Activated CD4-positive, CD25-positive, alpha-beta regulatory T cell (primary cell): ENCODE measurements at places on chromosomes 2 and 18.

DNA sequence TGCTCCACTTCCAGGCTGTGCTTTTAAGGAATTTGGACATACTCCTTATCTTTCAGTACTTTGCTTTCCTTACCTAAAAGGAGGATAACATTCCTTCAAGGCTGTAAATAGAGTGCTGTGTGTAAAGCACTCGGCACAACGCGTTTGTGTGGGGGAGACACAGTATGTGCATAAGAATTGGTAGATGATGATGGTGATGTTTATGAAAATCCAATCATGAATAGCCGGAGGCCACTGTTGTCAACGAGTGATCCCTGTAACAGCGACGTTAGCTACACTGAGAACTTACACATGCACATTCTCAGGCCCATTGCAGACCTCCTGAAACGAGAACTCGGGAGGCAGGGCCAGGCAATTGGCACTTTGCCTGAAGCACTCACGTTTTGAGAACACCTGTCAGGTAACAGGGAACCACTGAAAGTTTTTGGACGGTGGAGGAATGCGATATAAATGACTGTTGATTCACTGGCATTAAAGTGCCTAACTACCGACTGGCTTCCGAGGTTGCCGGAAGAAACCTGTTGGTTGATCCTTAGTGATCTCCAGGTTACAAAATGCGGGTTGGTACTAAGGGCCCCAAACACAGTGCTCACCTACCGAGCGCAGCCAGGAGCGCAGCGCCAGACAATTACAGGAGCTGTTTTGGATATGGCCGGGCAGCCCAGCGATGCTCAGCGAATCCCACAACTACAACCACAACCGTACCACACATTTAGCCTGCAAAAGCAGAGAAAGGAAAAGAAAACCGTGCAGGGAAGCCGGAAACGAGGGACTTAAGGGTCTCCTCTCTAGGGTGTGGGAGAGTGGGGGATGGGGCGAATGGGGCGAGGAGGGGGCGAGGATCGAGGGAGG, 1.0 kb upstream of the MAP4K4 start:
- DNase-seq, result no peak

GRCh38 chr2:15945909-15946705, 5.8 kb downstream of the MYCN start:
- no peak for DNase-seq

DNA sequence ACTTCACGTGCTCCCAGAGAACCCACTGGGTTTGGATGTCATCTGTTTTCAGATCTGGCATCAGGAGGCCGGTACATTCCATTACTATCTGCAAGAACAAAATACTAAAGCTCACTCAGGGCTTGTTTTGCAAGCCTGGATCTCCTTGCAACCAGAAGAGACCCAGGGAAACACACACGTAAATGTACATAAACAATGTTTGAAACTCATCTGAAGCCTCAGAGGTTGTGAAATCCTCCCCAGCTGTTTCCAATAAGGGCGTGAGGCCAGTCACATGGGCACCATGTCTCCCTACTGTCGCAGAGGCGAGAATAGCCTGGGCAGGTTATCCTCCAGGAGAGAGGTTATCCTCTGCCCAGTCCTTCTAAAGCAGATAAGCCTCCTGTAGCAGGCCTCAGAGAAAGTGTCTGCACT, 186.9 kb downstream of the GFPT1 start:
- no peak for DNase-seq

GRCh38 chr2:213046431-213046830, 105.0 kb downstream of the IKZF2 start:
- no peak for DNase-seq

- DNase-seq, result no peak
These were observed 100.3 kb upstream of the NEDD4L start for GRCh38 chr18:57943723-57944122.
